ENCODE measurements at places on chromosomes 16 and 17. TPM values are rescaled to one million over a fixed set of nuclear protein-coding genes. Genes with fewer than 3 reads are reported as not detected.

RHOT2 gene
- polyA plus RNA-seq = 181 TPM

CLEC19A gene
- polyA plus RNA-seq = not detected

GRCh38 chr17:70621566-70621965 lies 452.2 kb downstream of the KCNJ2 start:
- peak; percentile 9 for DNase-seq

GRCh38 chr16:4914528-4915225 lies 22.3 kb downstream of the PPL start:
- no peak for DNase-seq

DNA sequence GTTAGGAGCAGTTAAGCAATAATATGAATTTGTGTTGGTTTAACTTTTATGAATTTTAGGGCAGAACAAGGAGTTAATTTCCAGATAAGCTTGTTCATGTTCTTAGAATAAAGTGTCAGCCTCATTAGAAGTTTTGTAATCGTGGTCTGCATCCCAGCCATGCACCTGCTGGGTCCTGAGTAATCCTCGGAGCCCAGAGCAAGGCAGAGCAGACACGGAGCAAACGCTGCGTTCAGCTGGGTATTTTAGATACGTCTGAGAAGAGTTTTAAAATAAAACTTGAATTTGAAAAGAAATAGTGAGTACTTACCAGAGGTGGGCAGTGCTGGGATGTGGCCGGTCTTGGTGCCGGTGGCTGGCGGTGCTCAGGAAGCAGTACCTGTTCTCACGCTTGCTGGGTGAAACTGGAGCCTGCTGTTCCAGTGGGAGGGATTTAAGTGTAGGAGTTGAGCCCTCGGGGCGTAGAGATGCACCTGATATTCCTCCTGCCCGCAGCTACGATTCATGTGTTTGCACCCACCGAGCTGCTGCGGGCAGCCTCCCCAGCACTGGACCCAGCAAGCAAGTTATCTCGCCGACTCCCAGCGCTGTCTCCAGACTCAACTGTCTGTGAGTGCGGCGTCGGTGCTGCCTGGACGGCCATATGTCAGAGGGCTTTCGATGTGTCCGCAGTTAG lies at the start of gene ZNF750:
Gene ZNF750 (minus strand): TSS at position 406 of the 676 bp plus-strand sequence. CDS start 7,568 bp downstream, outside the sequence.
- no peak for DNase-seq

- no peak for DNase-seq
These were observed 27.1 kb upstream of the VWA3A start for GRCh38 chr16:22065252-22065651.

SLC22A31 gene
- polyA plus RNA-seq = 5.0 TPM

DNA sequence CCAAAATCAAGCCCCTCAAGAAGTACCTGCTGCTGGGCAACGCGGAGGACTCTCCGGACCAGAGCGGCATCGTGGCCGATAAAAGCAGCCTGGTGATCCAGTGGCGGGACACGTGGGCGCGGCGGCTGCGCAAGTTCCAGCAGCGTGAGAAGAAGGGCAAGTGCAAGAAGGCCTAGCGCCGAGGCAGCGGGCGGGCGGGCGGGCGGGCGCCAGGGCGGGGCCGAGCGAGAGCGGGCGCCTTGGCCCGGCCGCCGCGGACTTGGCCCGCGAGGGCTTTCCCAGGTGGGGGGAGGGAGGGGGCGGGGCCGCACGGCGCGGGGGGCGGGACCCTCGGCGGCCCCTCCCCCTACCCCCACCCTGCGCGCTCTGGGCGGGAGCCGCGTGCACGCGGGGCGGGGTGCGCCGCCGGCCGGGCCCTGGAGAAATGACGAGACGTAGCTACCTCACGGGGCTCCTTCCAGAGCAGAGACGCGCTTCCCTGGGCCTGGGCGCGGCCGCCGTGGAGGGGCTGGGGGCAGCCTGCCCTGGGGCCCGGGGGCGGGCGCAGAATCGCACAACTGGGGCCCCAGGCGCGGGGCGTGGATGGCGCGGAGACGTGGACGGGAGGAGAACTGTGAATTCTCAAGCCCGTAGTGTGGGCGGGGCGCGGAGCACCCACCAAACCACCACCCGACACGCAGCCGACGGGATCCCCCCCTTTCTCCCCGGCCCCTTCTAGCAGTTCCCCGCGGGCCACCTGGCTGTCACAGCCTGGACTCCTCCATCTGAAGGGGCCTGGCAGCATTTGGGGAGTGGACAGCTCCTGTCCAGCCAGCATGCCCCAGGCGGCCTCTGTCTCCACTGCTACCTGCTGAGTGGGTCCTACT lies 218.7 kb downstream of the NTN1 start:
- peak; percentile 39 for DNase-seq

DNA sequence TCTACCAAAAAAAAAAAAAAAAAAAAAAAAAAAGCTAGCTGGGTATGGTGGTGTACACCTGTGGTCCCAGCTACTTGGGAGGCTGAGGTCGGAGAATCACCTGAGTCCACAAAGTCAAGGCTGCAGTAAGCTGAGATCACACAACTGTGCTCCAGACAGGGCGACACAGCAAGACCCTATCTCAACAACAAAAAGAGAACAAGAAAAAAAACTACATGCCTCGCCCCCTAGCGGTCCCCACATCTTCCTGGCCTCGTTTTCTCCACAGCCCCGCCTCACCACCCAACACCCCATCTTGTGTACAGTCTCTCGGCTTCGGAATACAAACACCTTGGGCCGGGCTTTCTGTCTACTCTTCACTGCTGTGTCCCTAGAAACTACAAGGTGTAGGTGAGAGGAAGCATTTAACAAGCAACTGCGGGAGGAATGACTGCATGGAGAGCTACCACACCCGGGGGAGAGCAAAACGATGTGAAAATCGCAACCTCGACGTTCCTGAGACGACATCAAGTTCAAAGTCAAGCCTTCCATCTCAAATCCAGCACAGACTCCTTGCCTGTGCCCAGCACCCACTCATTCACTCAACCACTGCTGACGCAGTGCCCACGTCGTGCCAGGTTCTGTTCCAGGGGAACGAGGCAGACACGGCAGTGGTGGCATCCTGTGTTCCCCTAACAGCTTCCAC lies 9.0 kb downstream of the NTAN1 start:
- DNase-seq = no peak

RCVRN gene
- polyA plus RNA-seq = not detected

All from IMR-90 (cell line).